ENCODE measurements at places on chromosomes 4 and X.

DNA sequence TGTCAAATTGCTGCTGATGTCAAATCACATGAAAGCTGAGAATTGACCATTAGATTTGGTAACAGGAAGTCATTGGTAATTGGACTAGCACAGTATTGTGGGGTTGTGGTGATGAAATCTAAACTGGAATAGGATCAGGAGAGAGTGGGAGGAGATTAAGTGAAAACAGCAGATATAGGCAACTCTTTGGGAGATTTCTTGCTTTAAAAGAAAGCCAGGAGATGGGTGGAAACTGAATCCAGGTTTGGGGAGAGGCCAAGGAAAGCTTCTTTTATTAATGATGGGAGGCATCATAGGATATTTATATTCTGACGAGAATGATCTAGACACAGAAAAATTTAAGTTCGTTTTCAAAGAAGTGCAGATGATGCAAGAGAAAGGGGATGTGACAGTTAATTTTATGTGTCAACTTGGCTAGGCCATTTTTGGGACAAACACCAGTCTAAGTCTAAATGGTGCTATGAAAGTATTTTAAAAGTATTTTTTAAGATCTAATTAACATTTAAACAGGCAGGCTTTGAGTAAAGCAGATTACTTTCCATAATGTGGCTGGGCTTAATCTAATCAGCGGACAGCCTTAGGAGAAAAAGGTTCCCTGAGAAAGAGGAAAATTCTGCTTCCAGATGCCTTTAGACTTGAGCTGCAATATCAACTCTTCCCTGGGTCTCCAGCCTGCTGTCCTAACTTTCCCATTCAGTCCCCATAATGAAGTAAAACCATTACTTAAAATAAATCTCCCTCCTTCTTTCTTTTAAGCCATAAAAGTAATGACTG is 24.7 kb downstream of the SEC24D start:
- no peak for DNase-seq

DNA sequence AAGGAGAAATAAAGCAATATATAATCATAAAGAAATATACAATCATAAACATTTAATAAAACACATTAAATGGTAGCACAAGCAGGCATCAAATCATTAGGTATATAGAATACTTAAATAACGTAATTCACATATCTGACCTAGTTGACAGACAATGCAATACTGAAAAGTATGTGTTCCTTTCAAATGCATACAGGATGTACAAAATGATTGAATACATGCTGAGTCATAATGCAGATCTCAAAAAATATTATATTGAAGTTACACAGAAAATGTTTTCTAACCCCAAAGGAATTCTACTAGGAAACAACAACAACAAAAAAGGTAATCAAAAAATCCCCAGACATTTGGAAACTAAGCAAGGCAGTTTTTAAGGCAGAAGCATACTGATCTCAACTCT is 1072.0 kb upstream of the INTU start:
- DNase-seq = peak; percentile 3

- peak; percentile 15 for DNase-seq
Measured at GRCh38 chr4:145843148-145843547, 95.5 kb downstream of the ZNF827 start.

- no peak for DNase-seq
Measured at GRCh38 chr4:48470570-48470969, 12.6 kb upstream of the SLC10A4 start.

GRCh38 chr4:98583265-98583664 is 75.1 kb downstream of the TSPAN5 start:
- no peak for DNase-seq

DNA sequence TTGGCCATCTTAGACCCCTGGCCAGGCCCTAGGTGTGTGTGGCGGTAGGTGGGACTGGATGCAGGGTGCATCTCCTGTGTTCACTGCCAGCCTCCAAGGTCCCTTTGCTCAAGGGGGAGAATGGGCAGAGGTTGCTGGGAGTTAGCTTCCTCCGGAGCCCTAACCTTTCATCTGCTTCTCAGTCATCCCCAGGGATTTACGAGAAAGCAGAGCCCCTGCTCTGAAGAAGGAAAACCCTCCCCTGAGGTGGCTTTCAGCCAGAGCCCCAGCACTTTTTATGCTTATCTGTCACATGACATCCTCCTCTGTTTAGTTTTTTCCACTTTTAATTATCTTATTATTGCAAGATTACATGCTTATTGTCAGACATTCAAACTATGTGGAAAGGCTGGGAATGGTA is 44.9 kb upstream of the DDX3X start:
- DNase-seq = no peak

- no peak for DNase-seq
Measured at GRCh38 chr4:100311181-100311580, 120.9 kb upstream of the DDIT4L start.

DNA sequence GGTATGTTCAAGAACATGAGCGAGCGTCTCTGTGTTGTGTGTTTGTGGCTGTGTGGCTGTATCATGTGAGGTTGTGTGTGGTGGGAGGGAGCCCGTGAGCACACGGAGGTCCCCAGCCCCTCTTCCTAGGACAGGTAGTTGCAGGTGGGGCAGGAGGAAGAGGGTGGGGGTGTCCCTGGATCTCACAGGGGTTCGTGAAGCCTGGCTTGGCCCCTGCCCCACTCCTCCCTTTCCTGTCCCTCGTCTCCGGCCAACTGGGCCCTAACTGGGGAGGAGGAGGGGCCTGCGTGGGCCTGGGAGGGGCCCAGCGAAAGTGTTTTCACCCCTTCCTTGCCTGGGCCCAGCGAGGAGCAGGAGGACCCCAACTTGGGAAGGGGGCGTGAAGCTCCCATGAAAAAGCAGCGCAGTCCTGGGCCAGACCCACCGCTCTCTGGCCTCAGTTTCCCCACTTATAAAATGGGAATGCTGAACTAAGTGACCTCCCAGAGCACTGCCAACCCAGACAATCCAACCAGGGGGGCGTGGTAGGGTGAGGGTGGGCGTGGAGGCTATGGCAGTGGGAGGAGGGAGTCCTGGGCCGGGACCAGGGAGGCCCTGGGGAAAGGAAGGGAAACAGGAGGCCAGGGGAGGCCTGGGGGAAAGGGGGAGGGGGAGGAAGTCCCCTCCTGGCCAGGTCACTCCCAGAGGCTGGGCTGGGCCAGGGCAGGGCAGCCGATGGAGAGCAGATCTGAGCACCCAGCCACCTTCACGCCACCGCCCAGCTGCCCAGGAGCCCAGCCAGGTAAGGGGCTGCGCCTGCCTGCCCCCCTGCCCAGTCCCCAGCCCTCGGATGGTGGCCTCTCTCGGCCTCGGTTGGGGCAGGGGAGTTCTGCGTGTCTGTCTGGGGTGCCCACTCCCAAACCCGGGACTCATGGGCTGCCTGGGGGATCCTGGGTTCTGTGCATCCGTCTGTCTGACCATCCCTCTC is at the start of gene AVPR2:
Gene AVPR2 (plus strand): TSS at position 683 of the 967 bp plus-strand sequence. CDS start 473 bp downstream, outside the sequence.
- no peak for DNase-seq

- DNase-seq = no peak
Measured at GRCh38 chr4:68401231-68401630, 46.0 kb upstream of the TMPRSS11E start.

- DNase-seq = no peak
Measured at GRCh38 chr4:99966692-99967091, 16.6 kb upstream of the H2AZ1 start.

DNA sequence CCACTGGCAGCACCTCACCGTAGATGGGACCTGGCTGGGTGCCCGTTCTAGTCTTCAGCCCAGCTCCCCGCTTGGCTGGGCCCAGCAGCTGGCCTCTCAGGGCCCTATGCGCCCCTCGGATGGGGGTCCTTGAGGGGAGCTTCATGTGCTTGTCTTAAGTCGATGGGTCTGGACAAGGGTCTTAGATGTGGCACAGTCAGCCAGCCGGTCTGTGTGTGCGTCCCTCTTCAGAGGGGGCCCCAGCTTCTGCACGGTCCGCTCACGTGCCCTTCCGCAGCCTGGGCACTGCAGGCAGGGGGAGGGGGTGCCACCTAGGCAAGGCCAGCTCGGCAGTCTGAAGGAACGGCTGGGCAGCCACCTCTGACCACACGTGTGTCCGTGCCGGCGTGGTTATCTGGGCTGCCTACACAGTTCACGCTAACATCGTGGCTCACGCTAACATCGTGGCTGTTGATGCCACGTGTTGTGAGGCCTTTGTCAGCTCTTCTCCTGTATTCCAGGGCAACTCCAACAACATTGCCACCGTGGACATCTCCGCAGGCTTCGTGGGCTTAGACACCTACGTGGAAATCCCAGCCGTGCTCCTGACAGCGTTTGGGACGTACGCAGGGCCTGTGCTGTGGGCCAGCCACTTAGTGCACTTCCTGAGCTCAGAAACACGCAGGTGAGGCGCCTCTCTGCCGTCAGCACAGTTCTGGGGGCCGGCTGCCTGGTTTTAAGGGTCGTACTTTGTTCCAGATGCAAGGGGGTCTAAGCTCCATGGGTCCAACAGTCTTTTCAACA is 34.5 kb downstream of the PIGG start:
- DNase-seq = no peak

DNA sequence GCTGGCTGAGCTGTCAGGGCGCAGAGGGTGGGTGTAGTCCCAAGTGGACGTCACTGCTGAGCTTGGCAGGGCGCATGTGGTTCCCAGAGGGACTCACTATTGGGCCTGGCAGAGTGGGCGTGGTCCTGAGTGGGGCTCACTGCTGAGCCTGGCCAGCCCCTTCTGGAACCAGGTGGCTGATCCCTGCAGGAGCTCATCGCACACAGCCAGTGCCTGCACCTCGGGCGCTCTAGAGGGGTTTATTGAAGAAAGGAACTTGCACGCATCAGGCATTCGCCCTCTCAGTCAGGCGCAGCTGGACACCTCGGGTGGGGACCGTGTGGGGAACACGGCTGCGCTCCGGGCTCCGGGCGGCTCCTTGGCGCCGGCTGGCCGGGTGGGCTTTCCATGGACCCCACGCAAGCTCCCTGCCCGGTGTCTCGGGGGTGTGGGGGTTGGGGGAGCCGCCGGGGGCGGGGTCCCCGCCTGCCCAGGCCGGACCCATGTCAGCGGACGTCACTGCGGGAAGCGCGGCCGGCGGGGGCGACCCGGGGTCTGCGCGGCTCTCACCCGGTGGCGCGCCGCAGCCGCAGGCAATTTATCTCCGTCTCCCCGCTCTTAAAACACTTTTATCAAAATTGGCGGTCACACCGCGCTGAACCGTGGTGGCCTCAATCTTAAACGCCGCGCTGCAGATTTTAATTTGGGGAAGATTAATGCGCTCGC is 65.4 kb upstream of the NKX1-1 start:
- DNase-seq = no peak

GRCh38 chr4:10006601-10007435 is 14.5 kb downstream of the SLC2A9 start:
- peak; percentile 96 for DNase-seq

DNA sequence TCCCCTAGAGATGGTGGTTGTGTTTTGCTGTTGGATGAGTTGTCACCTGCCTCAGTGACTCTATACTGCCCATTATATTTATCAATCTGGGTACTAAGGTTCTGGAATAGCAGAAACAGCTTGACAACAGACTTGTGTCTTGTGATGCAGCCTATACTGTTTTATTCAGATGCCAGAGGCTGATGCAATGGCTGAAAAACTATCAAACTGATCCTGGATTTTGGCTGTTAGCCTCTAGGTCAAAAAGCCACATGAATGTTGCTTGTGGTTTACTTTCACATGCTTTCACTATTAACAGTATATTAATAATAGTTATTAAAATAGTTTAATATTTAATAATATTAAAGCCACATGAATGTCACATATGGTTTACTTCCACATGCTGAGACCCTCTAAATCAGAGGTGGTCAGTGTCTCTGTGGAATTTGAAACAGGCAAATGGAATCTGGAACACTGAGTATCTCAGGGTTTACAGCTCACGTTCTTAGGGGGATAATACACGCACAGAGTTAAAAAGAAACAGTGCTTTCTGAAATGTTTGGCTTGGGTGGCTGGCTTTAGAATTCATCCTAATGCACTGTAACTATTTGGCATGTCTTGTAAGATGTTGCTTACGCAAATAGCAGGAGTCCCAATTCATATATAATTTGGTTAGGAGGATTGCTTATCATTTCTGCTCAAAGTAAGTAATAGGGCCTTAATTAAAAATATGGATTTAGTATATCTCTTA is 82.5 kb upstream of the LCORL start:
- no peak for DNase-seq

GRCh38 chrX:78555401-78555980 is 103.6 kb downstream of the RTL3 start:
- no peak for DNase-seq
